ENCODE measurements at places on chromosomes 6 and 20. TPM values are rescaled to one million over a fixed set of nuclear protein-coding genes. Genes with fewer than 3 reads are reported as not detected.

- no peak overlapping the region for H3K27ac ChIP-seq
- no peaks in the 10 kb centered on the region for H3K4me1 ChIP-seq
- H3K4me3 ChIP-seq: no peak overlapping the region
- H3K27me3 ChIP-seq: no peaks in the 10 kb centered on the region
- H3K36me3 ChIP-seq: no peaks in the 10 kb centered on the region
- no peak for DNase-seq
Observed at GRCh38 chr6:39642270-39642669, 82.9 kb downstream of the KIF6 start.

DNA sequence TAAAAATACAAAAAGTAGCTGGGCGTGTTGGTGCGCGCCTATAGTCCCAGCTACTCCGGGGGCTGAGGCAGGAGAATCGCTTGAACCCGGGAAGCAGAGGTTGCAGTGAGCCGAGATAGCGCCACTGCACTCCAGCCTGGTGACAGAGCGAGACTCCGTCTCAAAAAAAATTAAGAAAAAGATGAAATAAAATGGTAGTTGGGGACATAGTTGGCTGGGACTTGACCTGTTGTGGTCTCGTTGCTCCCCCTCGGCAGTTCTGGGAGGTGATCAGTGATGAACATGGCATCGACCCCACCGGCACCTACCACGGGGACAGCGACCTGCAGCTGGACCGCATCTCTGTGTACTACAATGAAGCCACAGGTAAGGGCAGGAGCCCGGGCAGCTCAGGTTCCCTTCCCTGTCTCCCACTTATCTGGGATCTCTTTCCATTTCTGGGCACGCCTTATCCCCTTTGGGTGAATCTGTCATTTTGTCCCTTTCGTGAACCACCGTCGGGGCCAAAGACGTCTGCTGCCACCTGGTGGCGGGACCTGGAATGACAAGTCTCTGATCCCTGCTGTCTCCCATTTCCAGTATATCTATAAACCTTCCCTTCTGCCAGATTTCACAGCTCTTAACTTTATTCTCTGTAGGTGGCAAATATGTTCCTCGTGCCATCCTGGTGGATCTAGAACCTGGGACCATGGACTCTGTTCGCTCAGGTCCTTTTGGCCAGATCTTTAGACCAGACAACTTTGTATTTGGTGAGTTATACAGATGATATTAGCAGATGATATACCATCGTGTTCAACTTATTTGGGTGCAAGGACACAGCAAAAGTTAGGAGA lies 2.3 kb downstream of the TUBB start:
- DNase-seq: no peak
- H3K36me3 ChIP-seq: peaks cover 31% of the 10 kb centered on the region
- peak overlapping the region; percentile 91 for H3K4me3 ChIP-seq
- peak overlapping the region; percentile 88 for H3K27ac ChIP-seq
- peaks cover 40% of the 10 kb centered on the region for H3K4me1 ChIP-seq
- no peaks in the 10 kb centered on the region for H3K27me3 ChIP-seq

- no peaks in the 10 kb centered on the region for H3K4me1 ChIP-seq
- H3K27ac ChIP-seq: no peak overlapping the region
Observed at GRCh38 chr6:23505026-23505425, 621.0 kb upstream of the NRSN1 start.

- H3K27me3 ChIP-seq: no peaks in the 10 kb centered on the region
- H3K4me1 ChIP-seq: no peaks in the 10 kb centered on the region
- H3K4me3 ChIP-seq: no peak overlapping the region
- no peak overlapping the region for H3K27ac ChIP-seq
Observed at GRCh38 chr6:46628976-46629375, 23.6 kb downstream of the CYP39A1 start.

GRCh38 chr6:169846286-169847056 lies 95.0 kb downstream of the ERMARD start:
- no peaks in the 10 kb centered on the region for H3K27me3 ChIP-seq
- no peaks in the 10 kb centered on the region for H3K36me3 ChIP-seq
- no peak for DNase-seq
- H3K4me3 ChIP-seq: no peak overlapping the region
- H3K4me1 ChIP-seq: no peaks in the 10 kb centered on the region

- H3K36me3 ChIP-seq: no peaks in the 10 kb centered on the region
- DNase-seq: no peak
- H3K4me3 ChIP-seq: no peak overlapping the region
- H3K27me3 ChIP-seq: no peaks in the 10 kb centered on the region
- H3K4me1 ChIP-seq: peaks cover 28% of the 10 kb centered on the region
Observed at GRCh38 chr20:48933017-48933766, 11.7 kb downstream of the ARFGEF2 start.

DNA sequence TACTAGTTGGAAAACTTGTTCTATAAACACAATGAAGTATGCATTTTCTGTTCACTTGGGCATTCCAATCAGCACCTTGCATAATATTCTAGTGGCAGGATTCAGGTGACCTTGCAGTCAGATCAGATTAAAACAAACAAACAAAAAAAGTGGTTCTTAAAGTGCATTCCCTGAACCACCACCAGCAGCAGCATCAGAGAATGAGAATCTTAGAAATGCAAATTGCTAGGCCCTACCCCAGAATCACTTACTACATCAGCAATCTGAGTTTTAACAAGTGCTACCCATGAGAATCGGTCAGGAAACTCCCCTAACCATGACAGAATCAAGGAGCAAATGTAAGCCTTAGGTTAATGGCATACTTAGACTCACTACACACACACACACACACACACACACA lies 41.7 kb downstream of the SNAP25 start:
- H3K4me1 ChIP-seq: no peaks in the 10 kb centered on the region
- peaks cover 2% of the 10 kb centered on the region for H3K27me3 ChIP-seq
- no peaks in the 10 kb centered on the region for H3K36me3 ChIP-seq
- H3K4me3 ChIP-seq: no peak overlapping the region
- H3K27ac ChIP-seq: no peak overlapping the region

DNA sequence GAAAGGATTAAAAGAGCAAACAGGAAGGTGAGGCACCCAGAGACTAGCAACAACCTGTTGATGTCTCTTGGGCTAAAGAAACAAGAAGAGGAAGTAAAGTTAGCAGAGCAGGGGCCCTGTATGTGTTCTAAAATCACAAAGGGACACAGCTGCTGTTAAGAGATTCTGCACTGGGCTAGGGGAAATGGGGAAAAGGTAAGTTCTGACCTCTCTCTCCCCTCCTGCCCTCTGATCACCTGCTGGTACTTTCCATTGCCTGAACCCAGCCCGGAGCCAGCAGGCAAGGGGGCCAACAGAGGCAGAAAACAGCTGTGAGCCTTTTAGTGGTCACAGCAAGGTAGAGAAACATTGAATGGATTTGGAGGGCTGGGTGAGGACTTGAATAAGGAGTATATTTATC lies 13.5 kb upstream of the CNR1 start:
- no peaks in the 10 kb centered on the region for H3K4me1 ChIP-seq
- H3K36me3 ChIP-seq: no peaks in the 10 kb centered on the region
- H3K4me3 ChIP-seq: no peak overlapping the region

- no peak for DNase-seq
- no peak overlapping the region for H3K4me3 ChIP-seq
- H3K27me3 ChIP-seq: no peaks in the 10 kb centered on the region
- no peaks in the 10 kb centered on the region for H3K4me1 ChIP-seq
- no peaks in the 10 kb centered on the region for H3K36me3 ChIP-seq
Observed at GRCh38 chr6:163937071-163937470, 522.6 kb downstream of the QKI start.

- no peak for DNase-seq
- no peaks in the 10 kb centered on the region for H3K36me3 ChIP-seq
- no peaks in the 10 kb centered on the region for H3K27me3 ChIP-seq
- no peak overlapping the region for H3K27ac ChIP-seq
- no peaks in the 10 kb centered on the region for H3K4me1 ChIP-seq
Observed at GRCh38 chr6:123316733-123317323, 319.9 kb downstream of the TRDN start.

- no peak for DNase-seq
- no peaks in the 10 kb centered on the region for H3K4me1 ChIP-seq
- no peaks in the 10 kb centered on the region for H3K27me3 ChIP-seq
- no peak overlapping the region for H3K27ac ChIP-seq
- no peaks in the 10 kb centered on the region for H3K36me3 ChIP-seq
Observed at GRCh38 chr6:162773996-162774395, 46.2 kb downstream of the PACRG start.

GRCh38 chr20:13995841-13996240 lies 525 bp downstream of the MACROD2 start:
- H3K36me3 ChIP-seq: no peaks in the 10 kb centered on the region
- peak overlapping the region; percentile 64 for H3K4me3 ChIP-seq
- no peak for DNase-seq
- H3K27ac ChIP-seq: no peak overlapping the region

Gene MAP1LC3A
- 52.3 TPM for total RNA-seq

Gene INSM1
- not detected for total RNA-seq

Gene ACTL10
- 1.4 TPM for total RNA-seq

Gene ADGRF5
- total RNA-seq: 0.54 TPM

Gene SLC22A16
- not detected for total RNA-seq

Gene PLA2G7
- total RNA-seq: 0.48 TPM

Gene LINC00237
- total RNA-seq: not detected

Gene NFATC2
- total RNA-seq: 3.9 TPM

Measured in astrocyte (in vitro differentiated cells and primary cell).